ENCODE measurements at places on chromosomes 3 and 15.

GRCh38 chr3:103181160-103181559, 746.3 kb downstream of the ZPLD1 start:
- DNase-seq = no peak

GRCh38 chr3:48034000-48034516, 17.8 kb upstream of the MAP4 start:
- peak; percentile 61 for DNase-seq

GRCh38 chr15:47614360-47615011, 102.8 kb upstream of the SEMA6D start:
- DNase-seq = no peak

- no peak for DNase-seq
Measured at GRCh38 chr3:72232331-72232730, 447.4 kb upstream of the PROK2 start.

GRCh38 chr3:197507081-197507480, 48.7 kb downstream of the BDH1 start:
- DNase-seq = no peak

DNA sequence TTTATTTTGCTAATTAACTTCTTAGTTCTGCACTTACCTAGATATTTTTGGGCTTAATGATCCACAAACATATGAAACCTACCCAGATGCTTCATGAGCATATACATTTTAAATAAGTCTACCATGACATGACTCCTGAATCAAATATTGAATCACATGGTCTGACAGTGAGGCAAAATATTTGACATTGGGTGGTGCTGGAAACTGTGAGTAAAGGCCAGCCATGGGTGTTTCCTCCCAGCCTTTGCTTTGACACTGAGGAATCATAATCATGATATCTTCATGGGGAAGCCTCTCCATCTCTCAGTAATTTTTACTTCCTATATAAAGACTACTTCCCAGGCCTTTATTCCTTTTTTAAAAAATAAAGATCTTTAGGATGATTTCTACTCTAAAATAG, 22.8 kb upstream of the SSR3 start:
- no peak for DNase-seq
